ENCODE measurements at places on chromosomes 7 and 10.

GRCh38 chr7:127908430-127909258, 122.6 kb downstream of the LRRC4 start:
- DNase-seq, result no peak

- no peak for DNase-seq
These were observed 5.3 kb downstream of the EXOC4 start for GRCh38 chr7:133258174-133258573.

GRCh38 chr7:99440195-99440594, 1.5 kb downstream of the CPSF4 start:
- DNase-seq, result no peak

- no peak for DNase-seq
These were observed 27.9 kb downstream of the BAIAP2L1 start for GRCh38 chr7:98372993-98373392.

DNA sequence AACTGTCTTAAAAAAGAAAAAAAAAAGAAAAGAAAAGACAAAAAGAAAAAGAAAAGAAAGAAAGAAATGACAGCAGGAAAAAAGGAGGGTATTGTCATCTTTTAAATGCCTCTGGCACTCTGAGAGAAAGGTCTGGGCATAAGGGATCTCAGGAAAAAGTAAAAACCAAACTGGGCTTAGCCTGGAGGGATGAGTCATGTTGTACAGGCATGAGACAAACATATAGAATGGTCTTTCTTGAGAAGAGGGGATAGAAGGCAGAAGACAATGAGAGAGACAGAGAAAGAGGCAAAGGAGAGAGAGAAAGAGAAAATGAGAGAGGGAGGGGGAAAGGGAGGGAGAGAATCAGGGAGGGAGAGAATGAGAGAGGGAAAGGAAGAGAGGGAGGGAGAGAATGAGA, 32.3 kb upstream of the KCNMA1 start:
- no peak for DNase-seq

GRCh38 chr7:17183630-17184328, 114.7 kb upstream of the AHR start:
- no peak for DNase-seq

GRCh38 chr10:25694971-25695370, 239.1 kb upstream of the MYO3A start:
- DNase-seq, result no peak

DNA sequence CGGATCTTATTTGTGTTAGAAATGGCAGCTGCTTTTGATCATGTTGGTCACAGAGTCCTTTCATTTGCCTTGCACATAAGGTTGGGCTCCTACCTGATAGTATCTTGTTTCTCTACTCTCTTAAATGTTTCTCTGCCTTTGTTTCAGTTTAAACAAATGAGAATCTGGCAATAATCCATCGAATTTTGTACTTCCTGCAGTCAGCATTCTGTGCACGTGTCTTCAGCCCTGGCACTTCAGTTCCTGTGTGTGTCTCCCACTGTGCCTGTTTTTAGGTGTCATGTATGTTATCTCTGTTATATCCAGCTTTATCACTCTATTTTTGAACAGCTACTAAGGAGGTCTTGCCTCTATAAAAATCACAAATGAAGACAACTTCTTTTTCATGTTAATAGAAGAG, 28.4 kb upstream of the PTER start:
- DNase-seq, result no peak

- no peak for DNase-seq
These were observed 14.8 kb upstream of the CD36 start for GRCh38 chr7:80623503-80624252.

- DNase-seq, result no peak
These were observed 615 bp downstream of the ARHGAP12 start for GRCh38 chr10:31927884-31928548.

GRCh38 chr10:123380491-123381085, 226.4 kb downstream of the BUB3 start:
- DNase-seq, result no peak

DNA sequence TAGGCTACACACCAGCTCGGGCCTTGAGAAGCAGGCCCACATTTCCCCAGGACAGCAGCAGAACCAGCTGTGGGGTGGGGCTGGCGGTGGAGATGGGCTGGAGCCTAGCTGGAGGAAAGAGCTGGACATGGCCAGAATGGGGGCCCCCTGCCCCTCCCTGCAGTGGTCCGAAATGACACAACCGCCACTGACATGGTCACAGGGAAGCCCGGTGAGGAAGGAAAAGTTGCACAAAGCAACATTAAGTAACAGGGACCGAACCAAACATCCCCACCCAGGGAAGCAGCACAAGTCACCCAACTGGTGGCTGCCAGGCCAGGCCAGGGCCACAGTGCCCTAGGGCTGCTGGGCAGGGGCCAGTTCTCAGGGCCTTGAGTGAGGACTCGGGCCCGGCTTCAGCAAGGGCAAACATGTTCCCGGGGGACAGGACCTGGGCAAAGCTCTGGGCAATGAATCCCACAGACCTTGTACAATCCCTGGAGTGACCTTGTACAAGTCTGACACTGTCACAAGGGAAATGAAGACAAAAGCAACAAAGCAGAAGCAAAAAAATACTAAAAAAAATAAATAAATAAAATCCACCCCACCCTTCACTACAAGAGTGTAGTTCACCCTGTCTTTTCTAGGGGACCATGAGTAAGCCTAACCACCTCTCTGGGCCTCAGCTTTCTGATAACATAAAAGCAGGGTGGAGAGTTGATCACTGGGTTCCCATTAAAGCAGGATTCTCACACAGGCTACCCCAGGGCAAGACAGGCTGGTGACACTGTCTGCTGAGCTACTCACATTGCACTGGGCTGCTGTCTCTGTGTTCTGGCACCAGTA, 33.0 kb downstream of the PSAP start:
- DNase-seq, result no peak

- DNase-seq, result no peak
These were observed 216.6 kb upstream of the SH2B2 start for GRCh38 chr7:102069931-102070629.

DNA sequence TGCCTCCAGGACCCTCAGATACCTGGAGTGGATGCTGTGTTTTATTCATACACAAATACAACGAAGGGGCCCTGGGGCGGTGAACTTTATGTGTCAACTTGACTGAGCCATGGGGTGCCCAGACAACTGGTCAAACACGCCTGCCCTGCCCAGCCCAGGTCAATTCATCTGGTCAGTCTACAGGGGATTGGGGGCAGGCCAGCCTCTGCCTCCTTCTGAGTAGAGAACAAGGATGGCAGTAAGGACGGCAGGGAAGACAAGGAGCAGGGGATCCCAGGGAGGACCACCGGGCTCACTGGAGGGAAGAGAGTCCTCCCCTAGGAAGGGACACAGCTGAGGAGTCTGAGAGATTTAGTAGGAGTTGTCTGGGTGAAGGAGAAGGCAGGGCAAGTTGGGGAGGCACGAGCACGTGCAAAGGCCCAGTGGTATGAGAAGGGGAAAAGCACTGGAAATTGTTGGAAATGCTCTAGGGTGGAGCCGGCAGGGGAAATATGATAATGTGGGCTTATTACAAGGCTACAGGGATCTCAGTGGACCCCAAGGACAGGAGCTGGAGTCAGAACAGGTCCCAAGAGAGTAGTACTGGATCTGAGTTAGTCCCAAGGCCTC, 63.4 kb downstream of the MYL10 start:
- no peak for DNase-seq

DNA sequence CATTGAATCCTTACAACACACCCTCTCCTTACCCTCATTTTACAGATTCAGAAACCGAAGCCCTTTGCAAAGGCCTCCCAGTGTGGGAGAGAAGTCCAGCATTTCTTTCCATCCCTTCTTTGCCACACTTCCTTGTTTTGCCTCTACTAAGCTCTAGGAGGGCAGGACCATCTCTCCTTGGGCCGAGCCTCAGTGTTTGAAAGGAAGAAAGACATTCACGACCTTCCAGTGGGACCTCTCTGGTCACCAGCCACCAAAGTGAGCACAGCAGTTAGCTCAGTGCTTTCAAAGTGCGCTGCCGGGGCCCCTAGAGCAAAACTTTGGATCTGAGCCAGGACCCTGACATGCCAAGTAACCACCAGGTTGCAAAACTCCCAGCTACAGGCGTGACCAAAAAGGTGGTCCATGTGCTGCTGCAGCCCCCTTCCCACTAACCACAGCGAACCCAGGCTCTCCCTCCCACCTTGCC, 12.4 kb downstream of the CTBP2 start:
- DNase-seq, result no peak

GRCh38 chr10:129953119-129954051, 10.7 kb downstream of the EBF3 start:
- DNase-seq, result no peak

GRCh38 chr10:77514870-77515269, 122.7 kb downstream of the KCNMA1 start:
- no peak for DNase-seq

DNA sequence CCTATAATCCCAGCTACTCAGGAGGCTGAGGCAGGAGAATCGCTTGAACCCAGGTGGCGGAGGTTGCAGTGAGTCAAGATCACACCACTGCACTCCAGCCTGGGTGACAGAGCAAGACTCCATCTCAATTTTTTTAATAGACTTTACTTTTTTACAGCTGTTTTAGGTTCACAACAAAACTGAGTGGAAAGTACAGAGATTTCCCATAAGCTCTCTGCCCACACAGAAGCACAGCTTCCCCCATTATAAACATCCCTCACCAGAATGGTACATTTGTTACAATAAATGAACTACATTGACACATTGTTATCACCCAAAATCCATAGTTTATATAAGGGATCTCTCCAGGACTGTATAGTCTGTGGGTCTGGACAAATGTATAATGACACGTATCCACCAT, 14.6 kb upstream of the PRRT4 start:
- DNase-seq, result no peak

- DNase-seq, result no peak
These were observed at the start of gene CREB5 for GRCh38 chr7:28411876-28412662. Gene CREB5, plus strand, starts transcription at chr7:28412518. Its CDS starts 397 bp downstream, at chr7:28412915.

GRCh38 chr7:55570218-55570873, 2.0 kb downstream of the VOPP1 start:
- no peak for DNase-seq

GRCh38 chr10:84846658-84847316, 518.4 kb downstream of the CCSER2 start:
- no peak for DNase-seq

GRCh38 chr10:10677479-10677878, 340.2 kb upstream of the CELF2 start:
- no peak for DNase-seq

- DNase-seq, result no peak
These were observed 95.5 kb downstream of the NKX6-2 start for GRCh38 chr10:132690401-132690800.

GRCh38 chr10:3828404-3829155, 43.6 kb upstream of the KLF6 start:
- DNase-seq, result no peak

GRCh38 chr10:131448883-131449282, 137.4 kb upstream of the TCERG1L start:
- no peak for DNase-seq

DNA sequence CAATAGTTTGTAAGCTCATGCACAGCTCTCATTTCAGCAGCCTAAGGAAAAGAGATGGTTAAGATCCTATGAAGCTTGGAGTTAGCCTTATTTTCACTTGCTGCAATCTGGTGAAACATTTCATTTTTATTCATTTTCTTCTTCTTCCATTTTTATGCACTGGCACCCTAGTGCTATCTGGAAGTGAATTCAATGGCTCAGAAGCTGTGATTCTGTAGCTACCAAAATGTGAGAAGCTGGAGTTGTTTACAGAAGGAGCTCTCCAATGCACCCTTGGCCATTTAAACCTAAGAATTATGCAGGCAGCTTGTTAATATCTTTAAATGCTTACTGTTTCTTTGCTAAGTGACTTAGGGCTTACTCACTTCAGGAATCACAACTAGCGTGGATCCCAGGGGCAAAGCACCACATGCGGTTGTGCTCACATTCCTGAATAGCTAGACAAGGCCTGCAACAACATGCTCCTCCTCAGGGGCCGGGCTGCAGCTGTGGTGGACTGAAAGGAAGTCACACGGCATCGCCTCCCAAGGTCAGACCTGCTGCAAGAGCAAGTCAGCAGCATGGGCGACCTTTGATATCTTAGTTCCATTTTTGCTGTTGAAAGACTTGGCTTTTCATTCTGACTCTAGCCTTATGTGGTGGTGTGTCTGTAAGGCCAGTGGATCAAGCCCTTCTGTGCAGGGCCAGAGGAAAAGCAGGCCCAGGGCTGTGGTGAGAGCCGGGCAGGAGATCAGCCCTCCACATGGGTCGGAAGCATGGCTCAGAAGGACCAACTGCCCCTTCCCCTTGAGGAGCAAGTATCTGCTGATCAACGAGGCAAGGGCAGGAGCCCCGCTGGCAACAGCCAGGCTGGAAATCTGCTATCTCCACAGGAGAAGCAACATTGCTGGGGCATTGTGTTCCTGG, 91.9 kb upstream of the MBL2 start:
- DNase-seq, result no peak

DNA sequence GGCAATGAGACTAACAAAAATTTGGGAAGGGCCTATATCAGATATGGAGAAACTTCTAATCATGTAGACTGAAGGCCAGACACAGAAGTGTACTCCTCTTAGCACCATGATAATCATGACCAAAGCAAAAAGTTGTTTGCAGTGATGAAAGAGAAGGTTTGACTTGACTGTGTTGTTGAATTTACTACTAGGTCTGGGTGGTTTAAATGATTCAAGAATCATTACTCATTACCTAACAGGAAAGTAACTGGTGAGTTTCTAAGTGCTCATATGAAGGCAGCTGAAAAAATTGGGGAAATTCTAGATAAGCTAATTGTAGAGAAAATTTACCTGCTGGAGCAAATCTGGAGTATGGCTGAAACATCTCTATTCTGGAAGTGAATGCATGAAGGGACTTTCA, 451.5 kb upstream of the SORCS1 start:
- no peak for DNase-seq

DNA sequence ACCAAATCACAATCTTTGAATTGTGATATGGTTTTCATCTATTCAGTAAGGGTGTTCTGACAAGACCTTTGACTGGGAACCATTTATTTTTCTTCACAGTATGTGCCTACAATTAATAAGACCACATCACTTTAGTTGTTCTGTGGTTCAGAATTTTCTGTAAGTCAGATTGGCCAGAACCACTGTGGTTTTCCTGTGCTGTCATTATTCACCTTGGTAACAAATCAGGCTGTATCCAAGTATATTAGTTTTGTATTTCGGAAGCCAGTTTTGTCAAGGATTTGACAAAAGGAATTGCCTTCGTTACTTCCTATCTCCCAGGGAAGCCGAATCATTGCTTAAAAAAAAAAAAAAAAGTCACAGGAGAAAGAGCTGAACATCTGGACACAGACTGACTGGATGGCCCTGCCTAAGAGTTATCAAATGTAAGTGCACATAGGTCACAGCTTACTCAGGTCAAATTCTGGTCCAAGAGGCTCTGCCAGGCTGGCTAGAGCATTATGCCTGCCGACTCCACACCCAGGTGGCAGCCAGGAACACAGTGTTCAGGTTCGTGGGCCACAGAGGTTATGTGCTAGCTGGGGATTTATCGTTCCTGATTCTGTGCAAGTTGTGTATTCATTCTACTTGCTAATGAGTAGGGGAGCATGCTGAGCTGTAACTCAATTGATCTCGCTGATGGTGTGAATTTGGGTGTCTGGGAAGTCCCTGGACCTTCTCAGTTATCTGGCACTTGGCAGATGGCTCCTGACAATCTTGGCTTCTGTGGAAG, 175.3 kb downstream of the JAZF1 start:
- no peak for DNase-seq
